CD4-positive, alpha-beta T cell treated with Interleukin-2 at 100 ng/mL for 4 hours (primary cell): ENCODE measurements at places on chromosomes 11 and 22.

DNA sequence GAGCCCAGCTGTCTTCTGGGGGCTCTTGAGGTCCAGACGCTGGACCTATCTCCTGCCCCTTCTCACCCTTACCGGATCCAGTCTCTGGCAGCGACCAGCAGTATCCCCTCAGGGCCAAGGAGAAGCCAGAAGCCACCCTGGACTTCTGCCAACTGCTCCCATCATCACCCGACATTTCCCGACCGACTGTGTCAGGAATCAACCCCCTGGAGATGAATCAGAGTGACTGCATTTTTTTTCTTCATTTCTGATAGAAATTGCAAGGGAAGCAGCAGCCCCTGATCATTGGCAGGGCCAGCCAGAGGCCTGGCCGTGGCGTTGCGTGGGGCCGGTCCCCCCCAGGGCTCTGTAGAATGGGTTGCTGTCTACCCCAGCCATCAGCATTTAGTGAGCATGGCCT is 5.2 kb upstream of the LIF start:
- DNase-seq = no peak

DNA sequence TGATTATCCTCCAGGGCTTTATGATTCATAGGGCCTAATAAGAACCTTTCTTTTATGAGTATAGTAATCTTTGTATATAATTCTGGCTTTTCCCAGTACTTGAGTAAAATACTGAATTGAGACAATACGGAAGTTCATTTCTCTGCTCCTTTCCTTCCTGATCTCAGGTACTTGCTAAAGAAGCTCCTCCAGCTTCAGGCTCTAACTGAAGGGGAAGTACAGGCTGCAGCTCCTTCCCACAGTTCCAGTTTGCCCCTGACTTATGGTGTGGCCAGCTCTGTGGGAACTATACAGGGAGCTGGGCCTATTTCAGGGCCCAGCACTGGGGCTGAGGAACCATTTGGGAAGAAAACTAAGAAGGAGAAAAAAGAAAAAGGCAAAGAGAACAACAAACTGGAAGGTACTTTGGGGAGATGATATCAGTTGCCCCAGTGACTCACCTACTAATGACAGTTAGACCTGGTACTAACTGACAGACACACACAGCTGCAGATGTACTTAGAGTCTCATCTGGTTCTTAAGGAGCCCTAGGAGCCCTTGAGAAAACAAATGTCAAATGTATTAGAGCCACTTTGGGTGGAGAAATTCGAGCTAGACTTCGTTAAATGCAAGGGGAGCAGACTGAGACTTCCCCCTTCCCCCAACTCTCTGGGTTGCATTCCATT is 3.0 kb downstream of the TBRG1 start:
- no peak for DNase-seq

DNA sequence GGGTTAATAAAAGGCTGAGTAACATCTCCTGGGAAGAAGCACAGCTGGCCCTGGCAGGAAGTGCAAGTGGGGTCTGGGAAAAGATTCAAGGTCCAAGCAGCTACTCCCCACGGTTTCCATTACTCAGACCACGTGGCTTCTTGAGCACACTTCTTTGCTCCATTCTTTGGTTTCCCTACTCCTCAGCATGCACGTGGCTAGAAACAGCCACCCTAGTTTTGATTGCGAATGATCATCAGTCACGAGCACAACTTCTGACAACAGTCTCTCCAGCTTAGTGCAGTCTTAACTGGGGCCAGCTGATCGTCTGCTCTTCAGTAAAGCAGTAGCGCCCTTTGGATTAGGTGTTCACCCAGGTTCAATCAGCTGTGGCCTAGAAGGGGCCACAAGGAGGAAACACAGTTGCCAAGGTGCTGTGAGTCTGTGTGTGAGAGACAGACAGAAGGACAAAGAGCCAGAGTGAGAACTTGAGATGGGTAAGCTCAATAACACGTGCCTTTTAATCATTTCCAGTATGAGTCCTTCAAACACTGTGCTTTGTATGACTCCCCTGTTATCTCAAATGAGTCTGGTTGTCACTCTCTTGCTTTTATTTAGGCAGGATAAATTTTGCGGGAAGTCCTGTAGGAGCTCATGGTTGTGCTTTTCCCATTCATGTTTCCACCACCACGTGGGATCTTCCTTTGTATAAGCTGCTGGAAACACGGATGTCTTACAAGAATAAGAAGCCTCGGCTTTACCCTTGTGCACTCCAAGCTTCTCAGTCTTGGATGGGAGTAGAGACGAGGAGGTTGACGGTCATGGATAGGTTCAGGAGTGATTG is 901 bp upstream of the PARVA start:
- no peak for DNase-seq

- no peak for DNase-seq
Observed at GRCh38 chr11:108672113-108672512, 7.2 kb downstream of the DDX10 start.

- no peak for DNase-seq
Observed at GRCh38 chr11:1192741-1193325, 30.0 kb upstream of the MUC5B start.

DNA sequence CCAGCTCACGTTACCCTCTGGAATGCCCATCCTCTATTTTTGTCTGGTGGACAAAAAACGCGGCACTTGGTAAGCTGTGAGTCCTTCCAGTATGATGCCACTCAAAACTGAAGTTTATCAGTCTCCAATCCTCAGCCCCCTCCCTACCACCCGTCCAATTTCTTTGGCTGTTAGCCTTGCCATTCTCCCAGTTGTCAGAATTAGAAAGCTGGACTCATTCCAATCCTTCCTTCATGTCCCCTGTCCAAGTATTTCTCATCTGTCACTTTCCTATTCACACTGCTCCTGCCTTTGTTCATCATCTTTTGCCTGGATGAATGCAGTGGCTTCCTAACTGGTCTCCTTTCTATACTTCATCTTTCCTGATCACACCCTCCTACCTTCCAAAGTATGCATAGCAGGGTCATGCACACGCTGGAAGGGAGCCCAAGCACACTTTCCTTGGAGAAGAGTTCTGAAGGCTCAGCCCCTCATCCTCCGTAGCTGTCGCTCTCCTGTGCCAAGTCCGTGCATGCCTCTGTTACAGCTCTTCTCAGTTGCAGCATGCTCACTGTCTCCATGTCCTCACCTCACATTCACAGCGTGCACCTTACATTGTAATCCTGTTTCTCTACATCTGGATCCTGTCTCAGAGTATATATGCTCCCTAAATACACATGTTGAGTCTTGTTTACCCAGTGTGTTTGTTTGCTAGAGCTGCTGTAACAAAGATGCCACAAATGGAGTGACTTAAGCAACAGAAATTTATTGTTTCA is 19.4 kb downstream of the APLP2 start:
- no peak for DNase-seq

DNA sequence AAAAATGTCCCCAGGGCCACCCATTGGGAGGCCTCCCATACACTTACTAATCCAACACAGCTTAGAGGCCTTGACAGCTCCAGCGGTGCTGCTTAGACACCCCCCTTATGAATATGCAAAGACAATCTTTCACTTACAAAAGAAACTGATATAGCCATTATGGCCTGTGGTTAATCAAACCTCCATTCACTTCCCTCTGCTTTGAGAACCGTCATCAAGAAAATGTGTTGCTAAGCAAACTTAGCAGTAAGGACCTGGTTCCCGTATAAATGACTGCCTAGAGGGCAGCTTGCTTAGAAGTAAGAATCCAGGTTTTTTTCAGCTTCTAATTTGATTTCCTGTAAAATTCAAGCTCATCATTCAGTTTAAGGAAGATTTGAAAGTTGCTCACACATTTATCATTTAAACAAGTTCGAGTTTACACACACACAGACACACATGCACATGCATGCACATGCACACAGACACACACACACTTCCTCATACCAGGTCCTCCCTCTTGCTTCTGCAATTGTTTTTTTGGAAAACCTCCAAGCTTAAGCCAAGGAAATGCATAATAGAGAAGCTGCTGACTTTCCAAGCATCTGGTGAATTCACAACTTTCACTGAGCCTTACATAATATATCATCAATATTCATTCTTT is 137.7 kb upstream of the BLID start:
- no peak for DNase-seq

GRCh38 chr11:107050121-107050520 is 31.8 kb upstream of the GUCY1A2 start:
- no peak for DNase-seq

DNA sequence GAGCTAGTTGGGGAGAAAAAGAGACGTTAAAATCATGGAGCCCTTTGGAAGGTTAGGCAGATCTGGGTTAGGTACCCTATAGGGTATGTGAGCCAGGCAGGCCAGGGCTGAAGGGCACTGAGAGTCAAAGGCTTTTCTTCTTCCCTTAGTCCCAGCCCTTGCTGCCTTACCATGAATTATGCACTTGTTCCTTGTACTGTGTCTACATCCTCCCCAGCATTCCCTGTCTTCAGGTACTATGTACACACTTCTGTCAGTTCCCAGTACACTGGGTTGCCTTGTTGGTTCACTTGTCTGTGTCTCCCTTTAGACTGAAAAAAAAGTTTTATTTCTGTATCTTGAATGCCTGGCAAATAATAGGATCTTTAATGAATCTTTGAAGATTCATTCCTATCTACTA is 16.9 kb downstream of the RNF185 start:
- no peak for DNase-seq
